ENCODE measurements at places on chromosomes 3 and 15.
A peak's percentile ranks its signal among the peaks of the same experiment; 100 is the strongest.

DNA sequence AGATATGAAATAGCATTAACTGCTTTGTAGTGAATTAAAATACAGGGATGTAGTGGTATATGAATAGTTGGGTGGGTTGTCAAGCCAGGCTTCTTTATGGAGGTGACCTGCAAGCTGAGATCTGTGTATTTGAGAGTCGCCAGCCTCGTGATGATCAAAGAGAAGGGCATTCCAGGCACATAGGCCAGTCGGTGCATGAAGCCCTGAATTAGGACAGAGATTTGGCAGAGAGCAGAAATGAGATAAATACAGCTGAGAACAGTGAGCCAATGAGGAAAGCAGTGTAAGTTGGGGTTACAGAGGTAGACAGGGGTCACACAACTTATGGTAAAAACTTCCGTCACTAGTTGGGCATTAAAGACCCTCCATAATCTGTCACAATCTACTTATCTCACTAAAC is 641.9 kb downstream of the OTOL1 start:
- no peak for DNase-seq

DNA sequence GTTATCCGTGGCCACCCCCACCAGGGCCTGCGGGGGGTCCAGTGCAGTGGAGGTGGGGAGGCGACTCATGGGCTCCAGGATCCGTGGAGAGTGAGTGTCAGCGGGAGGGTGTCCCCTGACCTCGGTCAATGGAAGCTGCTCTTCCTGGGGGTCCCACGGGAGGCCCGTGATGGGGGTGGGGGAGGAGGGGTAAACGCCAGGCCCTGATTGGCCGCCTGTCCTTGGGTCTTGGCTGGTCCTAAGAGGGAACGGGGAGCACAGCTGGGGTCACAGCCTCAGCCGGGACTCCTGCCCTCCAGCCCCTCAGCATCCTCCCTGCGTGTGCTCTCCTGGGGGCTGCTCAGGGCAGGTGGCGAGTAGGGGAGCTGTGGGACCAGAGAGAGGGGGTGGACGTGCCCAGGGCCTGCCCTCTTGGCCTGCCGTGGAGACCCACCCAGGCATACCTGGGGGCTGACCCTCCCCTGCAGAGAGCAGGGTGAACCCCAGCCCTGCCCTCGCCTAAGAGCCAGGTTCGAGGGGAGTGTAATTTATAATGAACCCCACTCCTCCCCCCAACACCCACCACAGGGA is 184.6 kb downstream of the GOLGA6L6 start:
- DNase-seq, result no peak

GRCh38 chr3:39226106-39226741 is 33.8 kb upstream of the XIRP1 start:
- no peak for DNase-seq

GRCh38 chr15:82301296-82302016 is 38.8 kb downstream of the SAXO2 start:
- DNase-seq, result no peak

DNA sequence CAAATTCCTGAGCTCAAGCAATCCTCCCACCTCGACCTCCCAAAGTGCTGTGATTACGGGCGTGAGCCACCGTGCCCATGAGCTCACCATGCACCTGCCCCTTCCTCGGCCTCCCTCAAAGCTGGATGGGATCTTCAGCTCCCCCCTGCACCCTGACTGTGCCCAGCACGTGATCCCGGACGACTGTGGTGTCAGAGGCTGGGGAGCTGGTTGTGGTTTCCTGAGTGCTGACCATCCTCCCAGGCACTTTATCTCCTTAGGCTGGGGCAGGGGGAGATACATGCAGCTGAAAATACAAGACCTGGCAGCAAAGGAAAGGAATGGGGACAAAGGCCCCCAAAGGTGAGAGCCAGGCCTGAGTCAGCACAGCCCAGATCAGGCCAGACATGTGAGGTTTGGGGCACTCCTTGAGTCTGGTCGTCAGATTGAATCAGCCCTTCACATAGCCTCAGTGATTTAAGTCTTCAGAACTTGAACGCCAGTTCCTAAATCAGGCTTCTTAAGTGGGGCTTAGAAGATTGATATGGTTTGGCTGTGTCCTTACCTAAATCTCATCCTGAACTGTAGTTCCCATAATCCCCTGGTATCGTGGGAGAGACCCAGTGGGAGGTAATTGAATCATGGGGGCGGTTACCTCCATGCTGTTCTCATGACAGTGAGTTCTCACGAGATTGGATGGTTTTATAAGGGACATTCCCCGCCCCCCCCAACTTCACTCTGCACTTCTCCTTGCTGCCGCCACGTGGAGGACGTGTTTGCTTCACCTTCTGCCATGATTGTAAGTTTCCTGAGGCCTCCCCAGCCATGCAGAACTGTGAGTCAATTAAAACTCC is 35.8 kb downstream of the PRKCD start:
- DNase-seq, result no peak

DNA sequence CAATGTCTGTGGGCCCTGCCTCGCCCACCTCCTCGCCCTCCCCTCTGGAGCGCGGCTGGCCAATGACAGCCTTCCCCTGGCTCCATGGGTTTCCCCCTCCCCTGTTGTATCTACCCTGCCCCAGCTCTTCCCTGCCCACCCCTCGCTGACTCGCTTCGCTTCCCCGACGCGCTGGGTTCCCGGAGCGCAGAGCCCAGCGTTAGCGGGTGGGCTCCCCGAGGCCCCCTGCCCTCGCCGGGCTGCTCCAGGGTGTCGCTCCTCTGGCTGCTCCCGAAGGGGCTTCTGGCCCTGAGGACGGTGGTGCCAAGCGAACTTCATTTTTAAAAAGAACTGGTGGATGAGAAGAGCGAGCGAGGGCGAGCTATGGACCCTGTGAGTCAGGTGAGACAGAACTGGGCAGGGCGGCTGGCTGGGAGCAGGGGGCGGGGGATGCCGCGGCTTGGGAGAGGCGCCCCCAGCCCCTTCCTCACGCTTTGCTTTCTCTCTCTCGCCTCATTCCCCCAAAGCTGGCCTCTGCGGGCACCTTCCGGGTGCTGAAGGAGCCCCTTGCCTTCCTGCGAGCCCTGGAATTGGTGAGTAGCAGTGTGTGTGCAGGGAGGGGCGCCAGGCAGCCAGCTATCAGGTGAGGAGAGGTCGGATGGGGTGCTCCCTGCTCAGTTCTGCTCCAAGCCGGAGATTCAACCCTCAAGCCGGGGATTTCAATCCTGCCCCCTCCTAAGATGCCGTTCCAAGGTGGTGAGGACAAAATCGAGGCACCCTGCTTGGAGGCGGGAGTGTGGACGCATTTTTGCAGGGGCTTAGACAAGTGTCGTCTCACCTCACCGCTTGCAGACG is at the start of gene SYNPR:
SYNPR (plus strand) TSS at position 138 of the 834 bp plus-strand sequence.
- DNase-seq, result no peak

GRCh38 chr15:47027322-47027946 is 689.9 kb upstream of the SEMA6D start:
- DNase-seq, result no peak

GRCh38 chr15:33008284-33008995 is 186.1 kb downstream of the FMN1 start:
- no peak for DNase-seq

GRCh38 chr3:14277557-14277956 is 98.9 kb downstream of the LSM3 start:
- no peak for DNase-seq

DNA sequence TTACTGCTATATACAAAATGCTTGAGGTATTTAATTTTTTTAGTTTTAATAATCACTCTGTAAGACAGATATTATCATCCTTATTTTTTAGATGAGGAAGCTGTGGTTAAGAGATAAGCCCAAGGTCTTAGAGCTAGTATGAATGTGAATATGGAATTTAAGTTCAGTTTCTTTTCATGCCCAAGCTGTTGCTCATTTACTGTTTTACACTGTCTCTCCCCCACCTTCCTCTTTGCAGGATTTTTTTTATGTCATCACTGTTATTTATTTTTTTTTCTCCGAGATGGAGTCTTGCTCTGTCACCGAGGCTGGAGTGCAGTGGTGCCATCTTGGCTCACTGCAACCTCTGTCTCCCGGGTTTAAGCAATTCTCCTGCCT is 22.5 kb downstream of the MAP2K5 start:
- no peak for DNase-seq

DNA sequence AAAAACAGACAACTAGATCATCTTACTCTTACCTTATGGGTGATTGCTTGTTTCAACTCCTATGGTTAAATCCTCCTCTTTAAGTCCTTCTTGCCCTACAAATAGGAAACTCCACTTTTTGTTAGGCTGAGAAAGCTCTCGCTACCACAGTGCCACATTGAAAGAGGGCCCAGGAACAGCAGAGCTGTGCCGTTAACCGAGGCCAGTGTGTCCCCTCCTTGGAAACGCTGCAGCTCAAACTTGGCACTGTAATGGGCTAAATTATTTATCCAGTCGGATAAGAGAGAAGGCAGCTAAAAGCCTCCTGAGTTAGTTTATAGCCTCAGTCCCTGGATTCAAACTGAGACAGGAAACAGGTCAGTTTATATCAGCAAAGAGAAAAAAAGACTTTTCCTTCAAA is 46.1 kb downstream of the KBTBD12 start:
- no peak for DNase-seq

- peak; percentile 14 for DNase-seq
Observed at GRCh38 chr15:51681303-51681963, at the start of gene SCG3. TSS of gene SCG3 (plus strand) at chr15:51681503. CDS start at chr15:51681756, 253 bp downstream.

GRCh38 chr3:104596551-104596950 is 770.2 kb upstream of the ALCAM start:
- DNase-seq, result no peak

DNA sequence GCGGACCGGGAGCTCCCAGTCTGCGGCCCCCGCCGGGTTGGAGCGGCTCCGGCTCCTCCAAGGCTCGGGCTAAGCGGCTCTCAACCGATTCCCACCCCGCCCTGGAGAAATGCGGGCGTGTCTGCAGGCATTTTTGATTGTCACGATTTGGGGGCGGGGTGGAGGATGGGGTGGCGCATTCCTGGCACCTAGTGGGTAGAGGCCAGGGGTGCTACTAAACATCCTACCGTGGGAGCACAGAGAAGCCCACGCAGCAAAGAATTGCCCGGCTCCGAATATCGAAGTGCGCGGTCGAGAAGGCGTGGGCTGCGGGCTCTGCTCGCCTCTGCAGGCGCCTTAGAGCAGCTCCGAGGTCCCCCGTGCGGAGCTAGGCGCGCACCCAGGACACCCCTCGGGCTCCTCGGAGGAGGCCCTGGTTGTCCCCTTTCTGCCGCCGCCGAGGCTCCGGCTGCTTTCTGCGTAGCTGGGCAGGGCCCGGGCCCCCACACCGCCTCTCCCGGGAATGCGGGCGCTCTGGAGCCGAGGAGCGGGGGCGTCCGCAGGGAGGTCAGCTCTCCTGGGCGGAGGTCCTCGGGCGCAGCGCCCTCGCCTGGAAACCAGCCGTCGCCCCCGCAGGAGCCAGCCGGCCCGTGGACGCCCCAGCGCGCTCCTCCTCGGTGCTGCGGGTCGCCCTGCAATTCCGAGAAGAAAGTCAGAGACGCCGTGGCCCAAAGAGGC is 16.5 kb upstream of the LAMP3 start:
- DNase-seq, result peak; percentile 22

DNA sequence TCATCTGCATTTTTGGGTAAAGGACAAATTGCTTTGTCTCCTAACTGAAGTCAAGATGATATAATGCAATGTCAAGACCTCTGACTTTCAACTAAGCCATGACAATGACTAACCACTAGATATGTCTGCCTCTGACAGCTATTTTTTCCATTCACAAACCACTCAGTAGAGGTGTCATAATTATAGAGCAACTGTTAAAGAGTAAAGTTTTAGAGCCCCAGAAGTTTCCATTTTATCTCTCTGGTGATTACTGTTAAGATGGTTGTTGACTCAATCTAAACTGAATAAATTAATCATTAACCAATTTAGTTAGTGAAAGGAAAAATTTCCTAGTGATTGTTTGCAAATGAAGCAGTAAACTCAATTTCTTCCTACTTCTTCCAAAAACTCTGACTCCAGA is 779.9 kb downstream of the GRM7 start:
- DNase-seq, result no peak
